Activated CD8-positive, alpha-beta T cell treated with anti-CD3 and anti-CD28 coated beads for 36 hours (primary cell): ENCODE measurements at places on chromosomes 3 and 15. TPM values are rescaled to one million over a fixed set of nuclear protein-coding genes. Genes with fewer than 3 reads are reported as not detected.
A peak's percentile ranks its signal among the peaks of the same experiment; 100 is the strongest.

The MYH15 gene
- total RNA-seq = 0.09 TPM

The IQCH gene
- total RNA-seq = 1.2 TPM

DNA sequence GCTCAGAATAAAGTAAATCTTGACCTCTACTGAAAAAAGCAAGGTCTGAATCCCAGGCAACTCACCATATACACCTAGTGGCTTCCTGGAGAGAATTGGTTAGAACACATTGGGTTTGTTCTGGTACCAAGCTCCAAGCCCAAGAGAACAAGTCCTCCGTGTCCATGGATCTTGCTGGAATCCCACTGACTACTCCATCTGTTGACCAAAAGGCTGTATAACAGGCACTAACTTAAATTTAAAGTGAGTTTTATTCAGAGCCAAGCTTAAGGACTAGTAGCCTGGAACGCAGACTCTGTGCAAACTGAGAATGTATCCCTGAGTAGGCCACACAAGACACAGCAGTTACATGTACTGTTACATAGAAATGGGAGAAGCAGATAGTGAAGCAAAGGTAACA lies 342.1 kb upstream of the LRRC3B start:
- no peak for DNase-seq

- DNase-seq = peak; percentile 83
These were observed 71.0 kb downstream of the ADAMTS7 start for GRCh38 chr15:78739996-78740903.

GRCh38 chr3:168653255-168653654 lies 557.5 kb upstream of the GOLIM4 start:
- DNase-seq = no peak

GRCh38 chr3:154864947-154865346 lies 215.2 kb upstream of the MME start:
- no peak for DNase-seq

The C2CD4A gene
- 1.0 TPM for total RNA-seq

DNA sequence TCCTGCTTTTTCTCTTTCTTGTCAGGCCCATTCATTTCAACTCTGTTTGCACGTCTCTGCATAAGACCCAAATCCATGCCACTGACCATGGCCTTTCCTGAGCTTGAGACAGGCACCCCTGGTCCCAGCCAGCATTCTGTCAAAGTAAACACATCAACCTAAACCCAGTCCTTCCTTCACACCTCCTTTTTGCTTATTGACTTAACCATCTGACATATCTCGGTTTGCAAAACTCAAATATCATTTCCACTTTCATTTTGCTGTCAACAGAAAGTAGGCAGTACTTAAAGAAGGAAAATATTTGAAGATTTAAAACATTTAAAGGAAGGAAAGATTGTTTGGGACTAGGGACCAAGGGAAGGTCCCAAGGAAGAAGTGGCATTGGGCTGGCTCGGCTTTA lies 48.2 kb upstream of the KBTBD8 start:
- DNase-seq = no peak

DNA sequence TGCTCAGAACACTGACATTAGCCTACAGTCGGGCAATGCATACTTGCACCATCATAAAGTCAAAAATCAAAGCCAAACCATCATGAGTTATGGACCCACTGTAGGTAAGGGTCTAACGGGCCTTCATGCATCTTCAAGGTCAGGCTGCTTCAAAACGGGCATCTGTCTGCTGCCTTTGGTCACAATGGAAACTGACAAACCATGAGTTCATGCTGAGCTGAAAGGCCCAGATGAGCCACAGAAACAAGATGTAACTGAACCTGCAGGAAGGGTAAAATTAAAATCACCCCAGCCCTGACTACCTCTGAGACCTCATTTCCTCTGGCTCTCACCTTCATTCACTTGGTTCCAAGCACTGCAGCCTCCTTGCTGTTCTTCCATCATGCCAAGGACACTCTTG lies 143.8 kb downstream of the ERC2 start:
- DNase-seq = no peak

- DNase-seq = no peak
These were observed 3.8 kb downstream of the SHOX2 start for GRCh38 chr3:158102242-158103080.

The RARB gene
- total RNA-seq = not detected

The SKOR1 gene
- total RNA-seq = 0.25 TPM

- peak; percentile 18 for DNase-seq
These were observed 4.8 kb upstream of the PLXNB1 start for GRCh38 chr3:48434591-48435222.

The TIGIT gene
- 72.8 TPM for total RNA-seq

The LRRC15 gene
- not detected for total RNA-seq

GRCh38 chr3:244041-244440 lies 47.5 kb downstream of the CHL1 start:
- DNase-seq = no peak

DNA sequence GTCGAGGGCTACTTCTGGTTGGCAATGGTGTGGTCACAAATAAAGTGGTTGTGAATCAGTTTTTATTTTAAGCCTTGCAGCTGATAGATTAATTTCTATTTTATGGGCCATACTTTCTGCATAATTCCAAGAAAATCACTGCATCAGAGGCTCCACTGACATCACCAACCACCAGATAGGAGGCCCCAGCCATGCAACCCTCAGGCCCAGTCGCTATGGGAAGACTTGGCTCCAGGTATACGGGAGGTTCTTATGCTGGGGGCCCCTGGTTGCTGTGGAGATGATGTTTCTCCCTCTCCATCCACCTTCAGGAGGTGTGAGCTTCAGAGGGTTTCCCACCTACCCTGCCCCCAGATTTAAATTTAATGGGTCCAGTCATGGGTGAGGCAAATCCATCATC lies 57.4 kb downstream of the ISG20 start:
- no peak for DNase-seq

- DNase-seq = no peak
These were observed 41.9 kb downstream of the MRPS25 start for GRCh38 chr3:15023249-15023648.

DNA sequence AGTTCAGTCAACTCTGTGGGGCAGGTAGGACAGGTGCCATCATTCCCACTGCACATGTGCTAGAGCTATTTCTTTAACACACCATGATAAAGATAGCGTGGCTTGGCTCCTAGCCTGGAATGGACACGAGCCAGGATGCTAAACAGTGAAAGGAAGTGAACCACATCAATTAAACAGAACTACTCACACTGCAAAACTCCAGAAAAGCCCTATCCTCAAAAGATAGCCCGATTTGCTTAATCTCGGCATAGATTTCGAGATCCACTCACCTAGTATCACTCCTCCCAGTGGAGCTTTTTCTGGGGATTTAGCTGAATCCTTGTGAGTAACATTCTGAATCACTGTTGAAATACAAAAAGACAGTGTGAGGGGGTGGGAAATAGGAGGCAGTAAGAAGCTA lies 118.0 kb downstream of the ABI3BP start:
- DNase-seq = no peak

The TMEM207 gene
- total RNA-seq = not detected

DNA sequence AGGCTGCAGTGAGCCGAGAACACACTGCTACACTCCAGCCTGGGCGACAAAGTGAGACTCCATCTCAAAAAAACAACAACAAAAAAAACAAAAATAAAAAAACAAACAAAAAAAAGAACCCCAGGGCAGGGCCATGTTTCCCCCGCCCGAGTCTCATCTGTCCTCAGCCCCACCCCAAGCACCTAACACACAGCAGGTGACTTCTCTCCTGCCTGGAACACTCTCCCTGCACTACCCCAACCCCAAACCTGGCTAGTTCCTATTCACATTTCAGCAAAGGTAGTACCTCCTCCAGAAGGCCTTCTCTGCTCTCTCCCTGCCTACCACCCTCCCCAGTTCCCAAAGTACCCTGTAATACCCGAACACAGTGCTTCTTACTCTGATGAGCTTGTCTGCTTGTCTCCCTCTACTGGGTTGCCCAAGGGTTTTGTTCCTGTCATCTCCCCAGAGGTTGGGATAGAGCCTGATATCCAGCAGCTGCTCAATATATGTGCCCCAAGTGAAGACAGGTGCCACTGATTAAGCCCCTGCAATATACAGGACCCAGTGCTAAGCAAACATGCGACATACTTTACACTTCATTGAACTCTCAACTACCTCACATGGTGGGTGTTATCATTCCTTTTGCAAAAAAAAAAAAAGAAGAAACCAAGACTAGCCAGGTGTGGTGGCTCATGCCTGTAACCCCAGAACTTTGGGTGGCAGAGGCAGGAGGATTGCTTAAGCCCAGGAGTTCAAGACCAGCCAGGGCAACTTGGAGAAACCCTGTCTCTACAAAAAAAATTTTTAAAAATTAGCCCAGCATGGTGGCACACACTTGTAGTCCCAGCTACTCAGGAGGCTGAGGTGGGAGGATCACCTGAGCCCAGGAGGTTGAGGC lies 103.6 kb downstream of the DAPK2 start:
- DNase-seq = no peak

- no peak for DNase-seq
These were observed 11.6 kb downstream of the IGF2BP2 start for GRCh38 chr3:185813205-185813604.

- DNase-seq = no peak
These were observed 66.7 kb upstream of the XCR1 start for GRCh38 chr3:46093966-46094365.

The PLSCR2 gene
- total RNA-seq = not detected

The ACTC1 gene
- not detected for total RNA-seq

The RBP2 gene
- total RNA-seq = not detected

DNA sequence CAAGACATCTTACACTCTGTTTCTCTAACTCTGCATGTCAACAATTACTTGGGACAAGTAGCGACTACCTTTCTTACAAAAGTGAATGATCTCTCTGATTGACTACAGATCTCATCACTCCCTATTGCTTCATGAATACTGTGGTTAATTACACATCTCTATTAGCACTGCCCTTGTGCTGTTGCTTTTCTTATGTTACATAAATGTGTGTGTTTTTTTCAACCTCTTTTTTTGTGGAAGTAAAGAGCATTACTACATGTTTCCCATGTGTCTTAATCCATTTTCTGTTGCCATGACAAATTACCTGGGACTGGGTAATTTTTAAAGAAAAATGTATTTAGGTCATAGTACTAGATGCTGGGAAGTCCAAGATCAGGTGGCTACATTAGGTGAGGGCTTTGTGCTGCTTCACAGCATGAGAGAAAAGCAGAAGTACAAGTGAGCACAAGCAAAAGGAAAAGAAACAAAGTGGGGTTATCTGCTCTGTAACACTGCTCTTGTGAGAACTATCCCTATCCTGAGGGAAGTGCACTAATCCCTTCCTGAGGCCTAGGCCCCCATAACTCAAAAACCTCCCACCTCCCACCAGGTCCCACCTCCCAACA lies 298.2 kb upstream of the SATB1 start:
- no peak for DNase-seq

The MINAR1 gene
- 0.45 TPM for total RNA-seq
